Activated T-cell treated with anti-CD3 and anti-CD28 coated beads, Interleukin-2, amount 50 U/mL, for 48 hours (primary cell): ENCODE measurements at places on chromosomes 7 and 10.

DNA sequence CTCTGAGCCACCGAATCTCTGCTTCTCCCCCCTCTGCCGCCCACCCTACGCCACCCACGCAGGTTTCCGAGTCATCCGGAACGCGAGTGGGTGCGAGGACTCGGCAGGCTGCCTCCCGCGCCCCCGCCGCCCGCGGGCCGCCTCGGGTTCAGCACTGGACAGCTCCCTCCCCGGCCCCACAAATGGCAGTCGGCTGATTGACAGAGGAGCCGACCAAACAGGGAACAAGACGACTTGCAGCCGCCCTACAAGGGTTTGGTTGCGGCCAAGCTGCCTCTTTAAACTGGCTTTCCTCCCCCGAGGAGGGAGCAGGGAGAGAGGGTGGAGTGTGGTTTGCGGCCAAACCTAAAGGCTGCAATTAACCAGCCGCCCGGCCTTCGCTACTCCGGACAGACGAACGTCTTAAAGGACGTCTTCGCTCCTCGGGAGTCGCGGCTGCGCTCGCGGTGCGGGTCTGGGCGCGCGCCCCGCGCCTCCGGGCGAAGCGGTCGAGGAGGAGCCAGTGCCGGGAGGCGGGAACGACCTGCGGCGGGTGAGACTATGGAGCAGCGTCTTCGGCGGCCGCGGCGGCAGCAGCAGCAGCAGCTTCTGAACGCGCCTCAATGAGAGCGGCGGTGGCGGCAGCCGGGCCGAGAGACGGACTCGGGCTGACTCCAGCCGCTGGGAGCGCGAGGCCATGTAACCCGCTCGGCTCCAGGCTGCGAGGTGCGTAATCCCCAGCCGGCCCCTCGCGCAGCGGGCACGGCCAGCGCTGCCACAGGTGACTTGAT is at the start of gene GPR158:
Gene GPR158, plus strand, starts transcription at position 541 of the 770 bp plus-strand sequence. CDS start 420 bp downstream, outside the sequence.
- peak; percentile 59 for DNase-seq

- DNase-seq = no peak
Measured at GRCh38 chr7:2624293-2624886, 7.4 kb upstream of the TTYH3 start.

DNA sequence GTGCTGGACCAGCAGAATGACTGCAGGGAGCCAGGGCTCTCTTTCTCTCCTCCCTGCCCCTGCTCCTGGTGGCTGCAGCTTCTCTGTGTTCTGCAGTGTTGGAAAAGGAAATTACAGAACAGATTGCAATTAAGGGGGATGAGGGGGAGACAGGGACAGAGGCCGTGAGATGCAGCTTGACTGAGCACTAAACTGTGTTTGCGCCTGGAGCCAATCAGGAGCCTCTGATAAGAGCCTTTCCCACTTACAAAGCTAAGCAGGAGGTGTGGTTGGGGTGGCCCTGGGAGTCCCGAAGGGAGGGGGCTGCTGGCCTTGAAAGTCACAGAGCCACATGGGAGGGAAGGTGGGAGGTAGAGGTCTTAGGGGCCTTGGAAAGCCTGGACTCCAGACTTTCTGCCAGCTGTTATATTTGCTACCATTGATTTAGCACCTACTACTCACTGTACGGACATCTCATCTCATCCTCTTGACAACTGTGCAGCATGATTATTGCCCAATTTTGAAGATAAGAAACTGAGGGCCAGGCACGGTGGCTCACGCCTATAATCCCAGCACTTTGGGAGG is 26.7 kb downstream of the TRIM8 start:
- no peak for DNase-seq

GRCh38 chr7:101879565-101879964 is 62.1 kb downstream of the CUX1 start:
- no peak for DNase-seq

DNA sequence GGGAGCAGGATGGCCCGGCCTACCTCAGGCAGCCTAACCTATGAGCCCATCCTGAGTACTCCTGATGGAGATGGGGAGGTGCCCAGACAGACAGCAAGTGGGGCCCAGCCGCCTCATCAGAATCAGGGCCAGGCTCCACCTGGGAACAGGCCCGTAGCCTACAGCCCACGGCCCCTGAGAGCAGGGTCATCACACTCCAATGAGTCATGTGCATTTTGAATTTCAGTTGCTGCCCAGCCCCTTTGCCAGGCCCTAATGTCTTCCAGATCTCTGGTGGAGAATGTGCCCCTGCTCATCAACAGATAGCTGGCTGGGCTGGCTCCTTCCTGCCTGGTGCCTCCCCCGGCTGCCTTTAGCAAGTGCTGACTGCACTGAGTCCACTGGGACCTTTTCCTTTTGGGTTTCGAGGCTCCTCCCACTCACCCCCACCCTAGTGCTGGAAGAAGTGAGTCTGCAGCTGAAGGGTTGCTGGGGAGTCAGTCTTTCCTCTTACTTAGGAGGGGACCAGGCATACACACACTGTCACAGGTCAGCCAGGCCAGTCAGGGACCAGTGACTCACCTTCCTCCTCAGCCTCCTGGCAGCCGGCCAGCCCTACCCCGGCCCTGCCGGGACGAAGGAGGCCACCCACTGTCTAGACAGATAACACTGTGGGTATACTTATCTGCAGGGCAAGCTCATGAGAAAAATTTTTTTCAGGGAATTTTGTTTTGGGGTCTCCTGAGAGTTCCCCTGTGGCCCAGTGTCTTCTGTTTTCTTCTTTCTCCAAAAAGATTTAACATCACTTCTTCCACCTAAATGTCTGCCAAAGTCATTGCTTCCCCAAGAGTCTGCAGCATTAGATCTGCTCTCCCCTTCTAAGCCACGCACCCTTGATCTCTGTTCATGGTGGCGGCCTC is 9.1 kb upstream of the ASIC3 start:
- DNase-seq = peak; percentile 88

DNA sequence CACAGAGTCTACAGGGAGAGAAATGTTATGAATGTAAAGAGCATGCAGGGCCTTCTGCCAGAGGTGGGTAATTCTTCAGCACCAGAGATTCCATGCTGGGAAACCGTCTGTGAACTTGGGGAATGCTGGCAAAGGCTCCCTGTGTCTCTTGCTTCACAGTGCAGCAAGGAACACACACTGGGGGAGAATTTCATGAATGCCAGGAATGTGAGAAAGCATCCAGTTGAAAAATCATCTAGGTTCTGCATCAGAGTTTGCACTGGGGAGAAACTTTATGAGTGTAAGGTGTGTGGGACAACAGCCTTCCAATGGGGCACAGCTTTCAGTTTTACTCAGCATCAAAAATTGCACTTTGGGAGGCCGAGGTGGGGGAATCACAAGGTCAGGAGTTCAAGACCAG is 224.3 kb upstream of the IGFBP3 start:
- DNase-seq = no peak

DNA sequence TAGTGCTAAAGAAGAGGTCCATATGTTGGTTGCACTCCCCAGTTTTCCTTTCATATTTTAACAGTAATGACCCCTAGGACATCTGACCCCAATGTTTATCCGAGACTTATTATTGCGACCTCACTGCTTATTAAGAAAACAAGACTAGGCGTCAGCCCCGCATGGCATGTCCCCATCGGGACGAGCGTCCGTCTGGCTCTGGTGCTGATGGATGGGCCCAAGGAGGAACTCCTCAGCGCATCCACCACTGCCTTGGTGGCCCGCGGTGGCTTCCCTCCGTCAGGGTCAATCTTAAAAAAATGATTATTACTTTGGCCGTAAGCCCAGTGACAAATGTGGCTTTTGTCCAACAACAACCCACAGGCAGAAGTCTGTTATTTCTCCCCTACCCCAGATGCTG is 40.1 kb upstream of the CXCL12 start:
- no peak for DNase-seq

GRCh38 chr7:18495412-18496340 is at the start of gene HDAC9:
Gene HDAC9, plus strand, starts transcription at chr7:18495749. Its CDS starts 554 bp downstream, at chr7:18496303.
- no peak for DNase-seq

DNA sequence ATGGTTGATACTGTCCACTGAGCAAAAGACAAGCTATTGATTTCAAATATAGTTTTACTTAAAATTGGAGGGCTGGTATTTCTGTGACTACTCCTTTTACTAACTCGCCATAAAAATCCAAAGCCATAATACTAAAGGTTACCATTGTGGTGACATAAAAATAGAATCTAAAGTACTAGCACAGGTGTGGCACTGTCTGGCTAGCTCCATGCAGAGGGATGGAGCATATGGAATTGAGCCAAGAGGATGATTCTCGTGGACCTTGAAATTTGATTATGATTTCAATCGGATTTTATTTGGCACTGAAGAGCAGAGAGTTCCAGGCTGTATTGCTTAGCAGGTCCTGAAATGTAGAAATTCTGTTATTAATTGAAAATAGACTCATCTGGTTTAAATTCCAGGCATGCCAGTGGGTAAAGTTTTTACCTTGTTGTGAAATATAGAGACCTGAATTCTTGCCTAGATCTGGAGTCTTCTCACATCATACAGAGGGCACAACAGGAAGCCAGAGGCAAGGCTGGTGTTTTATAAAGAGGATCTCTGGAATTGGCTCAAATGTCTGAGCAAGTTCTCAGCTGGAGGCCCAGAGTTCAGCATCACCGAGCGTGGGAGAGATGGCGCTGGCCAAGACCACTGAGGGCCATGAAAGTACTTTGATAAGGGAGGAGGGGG is 29.9 kb upstream of the DLD start:
- no peak for DNase-seq

DNA sequence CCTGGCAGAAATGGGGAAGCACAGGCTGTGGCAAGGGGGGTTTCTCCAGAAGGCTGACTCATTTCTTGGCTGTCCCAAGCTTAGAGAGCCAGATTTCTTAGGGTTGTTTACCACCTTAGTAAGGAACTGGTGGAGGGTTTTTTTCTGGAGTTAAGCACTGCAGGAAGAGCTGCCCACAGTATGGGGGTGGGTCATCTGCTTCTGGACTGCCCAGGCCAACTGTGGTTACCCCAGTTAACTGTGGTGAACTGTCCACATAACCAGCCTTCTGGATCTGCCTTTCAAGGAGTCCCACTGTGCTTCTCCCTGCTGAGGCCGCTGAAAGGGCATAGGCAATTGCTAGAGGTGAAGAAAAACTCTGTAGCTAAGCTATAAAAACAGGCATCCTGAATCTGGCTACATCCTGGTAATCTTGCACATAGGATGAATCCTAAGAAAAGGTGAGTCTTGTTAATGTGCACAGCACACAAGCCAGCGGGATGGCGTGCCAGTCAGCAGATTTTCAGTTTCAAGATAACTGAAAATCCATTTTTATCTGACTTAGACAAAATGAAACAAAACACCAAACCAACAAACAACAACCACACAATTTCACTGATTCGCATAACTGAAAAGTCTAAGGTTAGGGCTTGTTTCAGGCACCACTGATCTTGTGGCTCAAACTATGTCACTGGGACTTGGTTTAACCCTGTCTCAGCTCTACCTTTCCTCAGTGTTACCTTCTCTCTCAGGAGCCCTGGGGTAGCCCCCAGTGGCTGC is 21.6 kb upstream of the TSPAN33 start:
- peak; percentile 49 for DNase-seq

- DNase-seq = no peak
Measured at GRCh38 chr10:78805176-78805575, 263.6 kb upstream of the ZMIZ1 start.

GRCh38 chr7:51077987-51078370 is 238.6 kb downstream of the COBL start:
- DNase-seq = no peak

GRCh38 chr10:4781955-4782354 is 44.1 kb upstream of the AKR1E2 start:
- DNase-seq = no peak

- no peak for DNase-seq
Measured at GRCh38 chr7:6563936-6564770, 12.9 kb upstream of the GRID2IP start.

- DNase-seq = no peak
Measured at GRCh38 chr7:148483515-148484308, 106.9 kb upstream of the C7orf33 start.

DNA sequence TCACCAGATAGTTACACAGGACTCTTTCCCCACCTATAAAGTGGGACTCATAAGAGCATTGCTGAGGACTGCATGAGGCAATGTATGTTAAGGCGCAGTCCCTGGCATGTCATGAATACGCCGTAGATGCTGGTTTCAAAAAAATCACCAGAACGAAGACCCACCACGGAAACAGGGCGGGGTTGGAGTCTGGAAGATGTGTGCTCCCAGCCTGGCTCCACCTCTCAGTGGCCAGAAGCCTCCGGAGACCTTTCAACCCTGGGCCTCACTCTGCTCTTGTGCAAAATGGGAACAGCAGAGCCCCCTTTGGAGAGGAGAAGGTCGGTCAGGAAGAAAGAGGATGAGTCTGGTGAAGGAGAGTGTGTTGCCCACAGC is 12.4 kb upstream of the ZMIZ1 start:
- no peak for DNase-seq
